ENCODE measurements at places on chromosomes 12 and 14.

- DNase-seq, result no peak
Observed at GRCh38 chr12:11568155-11568761, 81.2 kb upstream of the ETV6 start.

- DNase-seq, result no peak
Observed at GRCh38 chr14:72291908-72292688, 359.9 kb downstream of the RGS6 start.

GRCh38 chr12:82144505-82144904 is 213.7 kb downstream of the CCDC59 start:
- DNase-seq, result no peak

DNA sequence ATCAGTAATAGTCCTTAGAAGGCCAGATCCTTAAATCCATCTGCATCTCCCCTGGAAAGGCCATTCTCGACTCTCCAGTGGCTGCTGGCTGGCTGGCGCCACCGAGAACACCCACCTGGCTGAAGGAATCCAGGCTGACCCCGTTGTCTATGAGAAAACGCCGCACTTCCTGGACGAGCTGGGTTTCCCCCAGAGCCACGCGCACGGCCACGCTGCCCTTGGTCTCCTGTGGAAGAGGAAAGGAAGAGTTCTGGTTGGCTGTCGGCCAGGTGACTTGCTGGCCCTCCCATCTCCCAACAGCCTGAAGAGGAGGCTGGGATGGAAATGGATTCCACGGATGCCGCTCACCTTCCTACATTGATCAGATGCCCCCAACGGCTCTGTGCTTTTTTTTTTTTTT is 23.9 kb downstream of the RBM19 start:
- no peak for DNase-seq

GRCh38 chr14:79375356-79375755 is 835.9 kb downstream of the DIO2 start:
- no peak for DNase-seq

- no peak for DNase-seq
Observed at GRCh38 chr14:89232265-89233070, 184.6 kb downstream of the FOXN3 start.

DNA sequence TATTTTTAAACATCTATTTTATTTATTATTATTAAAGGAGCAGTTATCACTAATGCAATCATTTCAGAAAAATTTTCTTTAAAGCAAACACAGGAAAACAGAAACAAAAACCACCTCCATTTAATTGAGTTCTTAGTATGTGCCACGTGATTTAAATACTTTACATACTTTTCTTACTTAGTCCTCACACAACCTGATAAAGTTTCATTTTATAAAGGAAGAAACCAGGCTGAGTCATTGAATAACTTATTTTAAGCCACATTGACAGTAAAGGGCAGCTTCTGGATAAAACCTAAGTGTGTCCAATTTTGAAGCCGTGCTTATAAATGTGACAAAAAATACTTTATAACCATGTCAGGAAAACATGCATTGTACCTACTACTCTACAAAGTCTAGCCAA is 57.1 kb upstream of the PCED1B start:
- no peak for DNase-seq

GRCh38 chr14:86038387-86039042 is 508.6 kb downstream of the FLRT2 start:
- peak; percentile 6 for DNase-seq

GRCh38 chr12:62714774-62715721 is 219.9 kb downstream of the PPM1H start:
- no peak for DNase-seq

Data from activated T-cell treated with anti-CD3 and anti-CD28 coated beads for 4 hours (primary cell).